ENCODE measurements at places on chromosomes 2 and 18.

GRCh38 chr2:52405980-52406379 lies 1361.6 kb upstream of the CHAC2 start:
- no peak for DNase-seq

GRCh38 chr18:79374408-79375171 lies 21.1 kb upstream of the NFATC1 start:
- DNase-seq = no peak

GRCh38 chr2:239498981-239499634 lies 98.3 kb upstream of the HDAC4 start:
- DNase-seq = no peak

DNA sequence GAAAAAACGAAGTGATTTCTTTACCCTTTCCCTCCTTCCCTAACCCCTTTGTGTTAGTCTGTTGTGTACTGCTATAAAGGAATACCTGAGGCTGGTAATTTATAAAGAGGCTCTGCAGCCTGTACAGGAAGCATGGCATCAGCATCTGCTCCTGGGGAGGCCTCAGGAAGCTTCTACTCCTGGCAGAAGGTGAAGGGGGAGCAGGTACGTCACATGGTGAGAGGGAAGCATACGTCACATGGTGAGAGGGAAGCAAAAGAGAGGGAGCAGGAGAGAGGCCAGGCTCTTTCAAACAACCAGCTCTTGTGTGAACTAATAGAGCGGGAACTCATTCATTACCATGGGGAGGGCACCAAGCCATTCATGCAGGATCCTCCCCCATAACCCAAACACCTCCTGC lies 126.2 kb downstream of the CAPN13 start:
- no peak for DNase-seq

DNA sequence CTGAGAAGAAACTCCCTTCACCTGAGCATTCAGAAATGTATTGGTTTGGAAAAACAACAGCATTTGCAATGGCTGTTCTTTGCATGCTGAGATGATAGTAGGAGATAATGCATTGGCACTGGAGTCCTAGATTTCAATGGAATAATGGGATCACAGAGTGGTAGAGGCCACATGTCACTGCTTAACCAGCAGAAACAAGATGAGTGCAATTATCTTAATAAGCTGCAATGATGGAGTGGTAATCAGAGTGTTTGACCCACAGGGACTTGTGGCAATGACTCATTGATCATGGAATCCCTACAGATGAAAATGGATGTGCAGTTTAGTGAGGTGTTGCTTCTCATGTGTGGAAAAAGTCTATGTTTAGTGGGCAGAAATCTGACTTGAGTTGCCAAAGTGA lies 218.8 kb upstream of the ZEB2 start:
- DNase-seq = no peak

DNA sequence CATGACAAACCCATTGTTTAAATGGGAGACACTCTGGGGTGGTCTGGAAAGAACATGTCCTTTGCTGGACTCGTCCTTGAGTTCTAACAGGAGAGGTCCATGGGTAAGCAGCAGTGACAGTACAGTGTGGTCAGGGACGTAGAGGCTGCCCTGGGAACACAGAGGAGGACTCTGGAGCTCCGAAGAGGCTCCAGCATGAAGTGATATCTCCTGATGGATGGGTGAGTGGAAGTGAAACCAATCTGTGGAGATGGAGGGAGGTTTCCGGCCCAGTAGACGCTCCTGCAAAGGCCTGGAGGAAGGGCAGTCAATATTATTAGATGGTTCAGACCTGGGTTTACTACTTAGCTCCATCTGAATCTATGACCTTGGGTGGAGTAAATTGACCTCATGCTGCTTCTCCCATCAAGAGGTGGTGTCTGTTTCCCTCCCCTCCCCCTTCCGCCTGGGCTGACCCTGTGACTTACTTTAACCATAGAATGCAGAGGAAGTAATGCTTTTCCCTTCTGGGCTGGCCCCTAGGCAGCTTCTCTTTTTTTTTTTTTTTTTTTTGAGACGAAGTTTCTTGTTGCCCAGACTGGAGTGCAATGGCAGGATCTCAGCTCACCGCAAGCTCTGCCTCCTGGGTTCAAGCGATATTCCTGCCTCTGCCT lies 2.3 kb upstream of the TFCP2L1 start:
- DNase-seq = no peak

- DNase-seq = no peak
Measured at GRCh38 chr2:106269591-106270291, 75.6 kb upstream of the UXS1 start.

GRCh38 chr2:210268281-210268680 lies 43.0 kb upstream of the ACADL start:
- no peak for DNase-seq

All from thoracic aorta (tissue), 2 donors.